ENCODE measurements at places on chromosomes 6 and 20. TPM values are rescaled to one million over a fixed set of nuclear protein-coding genes. Genes with fewer than 3 reads are reported as not detected.

- DNase-seq, result no peak
Observed at GRCh38 chr6:24861934-24862333, 63.2 kb upstream of the ARMH2 start.

DNA sequence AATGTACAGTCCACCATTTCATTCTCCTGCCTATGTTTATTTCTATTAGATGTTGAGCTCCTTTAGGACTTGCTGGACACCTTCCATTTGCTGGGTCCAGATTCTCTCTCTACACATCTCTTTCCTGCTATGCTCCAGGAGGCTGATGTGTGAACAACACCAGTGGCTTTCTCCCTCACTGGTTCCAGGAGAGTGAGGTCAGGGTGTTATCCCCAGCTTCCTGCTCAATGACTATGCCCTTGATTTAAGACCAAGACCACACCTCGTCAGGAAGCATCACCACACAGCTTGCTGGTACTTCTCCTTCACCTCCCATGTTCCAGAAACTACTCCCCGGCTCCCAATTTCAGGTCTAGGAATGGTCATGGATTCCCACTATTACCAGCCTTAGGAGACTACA, 31.3 kb upstream of the E2F3 start:
- no peak for DNase-seq

GRCh38 chr6:12800120-12800519, 83.6 kb downstream of the PHACTR1 start:
- DNase-seq, result no peak

DNA sequence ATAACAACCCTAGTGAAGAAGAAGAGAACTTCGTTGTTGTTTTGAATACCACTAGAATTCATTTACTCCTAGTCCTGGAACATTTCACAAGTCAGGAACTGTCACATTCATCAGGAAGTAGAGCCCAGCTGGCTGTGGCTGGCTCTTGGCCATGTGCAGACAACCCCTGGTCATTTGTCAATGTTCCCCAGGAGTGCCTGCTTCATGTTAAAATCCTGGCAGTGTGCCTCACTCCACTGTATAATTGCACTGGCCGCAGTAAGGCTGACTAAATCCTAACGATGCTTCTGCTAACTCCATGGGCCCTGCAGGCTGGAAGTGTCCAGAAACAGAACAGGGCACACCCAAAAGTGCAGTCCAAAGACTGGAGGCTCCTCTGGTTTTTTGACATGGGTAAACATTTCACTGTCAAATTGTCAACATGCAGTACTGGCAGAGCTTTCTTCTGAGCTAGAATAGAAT, 41.5 kb upstream of the ADGRF1 start:
- DNase-seq, result no peak

DNA sequence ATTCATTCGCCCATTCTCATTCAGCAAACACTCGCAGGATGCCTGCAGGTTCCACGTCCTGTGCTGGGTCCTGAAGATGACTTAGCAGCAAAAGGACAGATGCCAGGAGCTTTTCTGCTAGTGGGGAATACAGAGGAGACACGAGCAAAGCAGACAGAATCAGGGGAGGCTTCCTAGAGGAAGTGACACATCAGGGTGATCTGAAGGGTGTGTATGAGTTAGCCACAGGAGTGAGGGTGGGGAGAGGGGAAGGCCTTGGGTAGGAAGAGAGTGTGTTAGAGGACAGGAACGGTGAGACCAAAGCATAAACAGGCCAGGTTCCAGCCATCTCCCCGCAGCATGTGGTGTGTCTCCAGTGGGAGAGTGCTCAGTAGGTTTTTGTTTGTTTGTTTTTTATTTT, 73.4 kb upstream of the GTSF1L start:
- DNase-seq, result no peak

DNA sequence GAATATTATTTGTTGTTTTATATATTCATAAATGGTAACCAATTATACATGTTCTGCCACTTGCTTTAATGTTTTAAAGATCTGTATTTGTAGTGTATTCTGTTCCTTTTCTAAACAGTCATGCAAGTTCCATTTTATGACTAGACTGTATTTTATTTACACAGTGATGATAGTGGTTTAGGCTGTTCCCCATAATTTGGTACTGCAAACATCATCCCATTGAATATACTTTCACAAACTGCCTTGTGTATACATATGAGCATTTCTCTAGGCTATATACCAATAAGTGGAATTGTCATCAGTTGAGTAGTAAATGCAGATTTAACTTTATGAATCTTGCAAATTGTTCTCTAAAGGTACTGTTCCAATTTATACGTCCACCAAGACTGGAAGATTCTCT, 738.0 kb downstream of the EPHA7 start:
- no peak for DNase-seq

GRCh38 chr20:61303675-61304074, 51.6 kb downstream of the CDH4 start:
- no peak for DNase-seq

The TRIM10 gene
- not detected for total RNA-seq

The FAM83C gene
- total RNA-seq, result not detected

- DNase-seq, result no peak
Observed at GRCh38 chr20:12161734-12162133, 244.0 kb downstream of the BTBD3 start.

The OR2B6 gene
- total RNA-seq, result not detected

- DNase-seq, result no peak
Observed at GRCh38 chr6:29619578-29620160, 13.3 kb downstream of the GABBR1 start.

Measured in chondrocyte (in vitro differentiated cells).